ENCODE measurements at places on chromosomes 16 and 17.
A peak's percentile ranks its signal among the peaks of the same experiment; 100 is the strongest.

DNA sequence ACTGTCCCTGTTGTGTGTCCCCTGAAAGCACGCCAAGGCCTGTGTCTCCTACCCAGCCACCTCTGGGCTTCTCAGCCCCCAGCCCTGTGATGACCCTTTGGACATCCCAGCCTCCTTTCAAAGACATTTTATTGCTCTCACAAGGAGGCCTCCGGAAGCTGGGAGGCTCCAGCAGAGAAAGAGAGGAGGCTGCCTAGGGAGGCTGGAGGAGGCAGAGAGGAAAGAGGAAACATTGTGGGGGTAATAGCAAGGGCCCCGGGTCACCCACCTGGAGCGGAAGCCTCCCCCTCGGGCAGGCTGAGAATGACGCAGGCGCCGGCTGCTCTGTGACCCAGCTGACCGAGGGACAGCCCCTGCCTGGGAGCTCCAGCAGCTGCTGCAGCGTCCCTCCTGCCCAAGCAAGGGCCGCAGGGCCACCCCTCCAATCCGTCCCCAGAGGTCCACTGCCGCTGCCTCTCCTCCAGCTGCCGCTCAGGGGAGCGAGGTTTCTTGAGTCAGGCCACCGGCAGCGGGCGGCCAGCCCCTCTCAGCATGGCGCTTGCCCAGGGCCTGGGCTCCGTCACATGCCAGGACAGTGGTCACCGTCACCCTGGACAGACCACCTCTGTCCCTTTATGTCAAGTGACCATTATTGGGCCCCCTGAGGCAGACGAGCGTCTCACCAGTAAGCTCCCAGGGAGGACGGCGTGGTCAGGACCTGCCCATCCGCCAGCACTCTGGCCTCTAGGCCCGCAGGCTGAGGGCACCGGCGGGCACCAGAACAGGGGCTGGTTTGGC, 29.3 kb downstream of the ACTG1 start:
- DNase-seq, result no peak

- DNase-seq, result no peak
Observed at GRCh38 chr17:50470426-50470825, 1.7 kb upstream of the CHAD start.

- no peak for DNase-seq
Observed at GRCh38 chr17:3558603-3559269, 1.1 kb upstream of the TRPV3 start.

GRCh38 chr17:40293363-40293762, 5.7 kb downstream of the CDC6 start:
- DNase-seq, result no peak

- no peak for DNase-seq
Observed at GRCh38 chr17:18318117-18318516, 3.0 kb downstream of the SMCR8 start.

DNA sequence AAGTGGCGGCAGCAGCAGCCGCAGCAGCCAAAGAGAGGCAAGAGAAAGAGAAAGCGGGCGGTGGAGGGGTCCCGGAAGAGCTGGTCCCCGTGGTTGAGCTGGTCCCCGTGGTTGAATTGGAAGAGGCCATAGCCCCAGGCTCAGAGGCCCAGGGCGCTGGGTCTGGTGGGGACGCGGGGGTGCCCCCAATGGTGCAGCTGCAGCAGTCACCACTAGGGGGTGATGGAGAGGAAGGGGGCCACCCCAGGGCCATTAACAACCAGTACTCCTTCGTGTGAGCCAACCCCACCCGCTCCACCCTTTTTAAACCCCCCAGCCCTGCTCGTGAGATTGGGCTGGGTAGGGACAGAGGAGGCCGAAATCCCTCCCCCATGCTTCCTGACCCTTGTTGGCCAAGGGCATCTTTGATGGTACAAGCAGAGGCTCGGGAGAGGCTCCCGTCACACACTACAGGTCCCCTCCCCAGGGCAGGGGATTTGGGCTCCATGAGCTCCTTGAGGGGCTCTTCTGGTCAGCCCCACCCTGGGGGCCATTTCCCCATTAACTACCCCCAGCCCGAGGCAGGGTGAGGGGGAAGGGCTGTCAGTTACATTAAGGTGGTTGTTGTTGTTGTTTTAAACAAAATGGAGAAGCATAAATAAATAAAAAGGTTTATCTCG, 4.6 kb upstream of the ATP2A1 start:
- peak; percentile 25 for DNase-seq

DNA sequence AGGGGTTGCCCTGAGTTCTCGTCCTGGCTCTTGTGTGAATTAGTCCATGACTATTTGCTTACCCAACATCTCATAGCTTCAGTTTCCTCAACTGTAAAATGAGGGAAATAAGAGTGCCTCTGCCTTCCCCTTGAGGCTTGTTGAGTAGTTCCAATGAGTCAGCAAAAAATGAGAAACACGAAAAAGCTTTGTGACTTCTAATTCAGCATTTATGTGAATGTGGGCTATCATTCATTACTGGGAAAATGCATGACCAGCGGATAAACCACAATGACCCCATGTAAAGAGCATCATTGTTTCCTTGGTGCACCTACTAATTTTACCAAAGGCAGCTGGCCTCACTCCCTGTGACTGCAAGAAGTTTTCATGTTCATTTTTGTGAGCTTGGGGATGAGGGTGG, 374.6 kb upstream of the HSBP1 start:
- no peak for DNase-seq

DNA sequence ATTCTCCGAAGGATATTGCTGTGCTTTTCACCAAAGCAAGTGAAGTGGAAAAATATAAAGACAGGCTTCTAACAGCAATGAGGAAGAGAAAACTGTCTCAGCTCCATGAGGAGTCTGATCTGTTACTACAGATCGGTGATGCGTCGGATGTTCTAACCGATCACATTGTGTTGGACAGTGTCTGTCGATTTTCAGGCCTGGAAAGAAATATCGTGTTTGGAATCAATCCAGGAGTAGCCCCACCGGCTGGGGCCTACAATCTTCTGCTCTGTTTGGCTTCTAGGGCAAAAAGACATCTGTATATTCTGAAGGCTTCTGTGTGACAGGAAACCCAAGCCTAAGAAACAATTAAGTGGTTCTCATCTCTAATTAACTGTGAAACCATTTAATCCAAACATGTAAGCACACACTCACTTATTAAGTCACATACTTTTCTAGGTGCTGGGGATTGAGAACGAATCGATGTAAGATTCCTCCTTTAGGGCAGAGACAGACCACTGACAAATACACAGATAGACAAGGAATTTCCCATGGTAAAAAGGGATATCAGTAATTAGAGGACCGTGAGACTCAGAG, 22.8 kb downstream of the SLFN5 start:
- no peak for DNase-seq

DNA sequence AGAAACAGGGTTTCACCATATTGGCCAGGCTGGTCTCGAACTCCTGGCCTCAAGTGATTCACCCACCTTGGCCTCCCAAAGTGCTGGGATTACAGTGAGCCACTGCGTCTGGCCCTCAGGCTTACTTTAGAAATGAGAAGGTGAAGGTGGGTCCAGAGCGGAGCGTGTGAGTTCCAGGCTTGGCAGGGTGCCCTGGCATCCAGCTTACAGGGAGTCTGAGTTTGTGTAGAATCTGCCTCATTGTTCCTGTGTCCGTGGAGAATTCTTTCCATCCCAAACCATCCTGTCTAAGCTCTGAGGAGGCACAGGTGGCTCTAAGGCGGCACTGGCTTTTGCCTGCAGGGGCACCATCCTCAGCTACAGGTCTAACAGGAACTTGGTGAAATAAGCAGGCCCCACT, 50.6 kb downstream of the RAB11FIP3 start:
- no peak for DNase-seq

DNA sequence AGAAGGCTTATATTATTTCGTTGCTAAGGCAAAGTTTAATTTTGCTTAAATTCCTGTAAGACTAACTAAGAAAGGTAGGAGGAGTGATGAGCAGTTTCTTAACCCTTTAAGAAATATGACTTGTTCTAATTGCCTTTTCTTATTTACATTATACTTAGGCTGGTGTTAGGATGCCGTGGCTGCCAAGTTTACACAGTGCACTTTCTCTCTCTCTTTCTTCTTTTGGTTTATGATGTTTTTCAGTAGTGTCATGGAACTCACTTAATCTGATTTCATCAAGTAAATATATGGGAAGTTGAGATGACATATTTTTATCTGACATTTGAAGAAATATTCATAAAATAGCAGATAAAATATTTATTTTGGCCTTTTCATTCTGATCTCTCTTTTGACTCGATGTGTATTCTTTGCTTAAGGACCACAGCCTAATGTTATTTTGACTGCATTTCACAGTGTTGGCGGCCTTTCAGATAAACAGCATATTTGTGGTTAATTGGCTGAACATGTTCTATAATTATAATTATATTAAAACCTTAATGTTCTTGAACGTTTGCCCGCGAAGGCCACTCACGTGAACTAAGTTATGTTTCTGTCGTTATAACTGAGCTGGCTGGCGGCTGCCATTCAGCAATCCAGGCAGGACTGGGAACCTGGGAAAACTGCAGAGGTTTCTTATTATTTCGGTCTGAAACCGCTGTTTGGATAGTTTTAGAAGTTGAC, 191.6 kb downstream of the WWOX start:
- DNase-seq, result no peak

DNA sequence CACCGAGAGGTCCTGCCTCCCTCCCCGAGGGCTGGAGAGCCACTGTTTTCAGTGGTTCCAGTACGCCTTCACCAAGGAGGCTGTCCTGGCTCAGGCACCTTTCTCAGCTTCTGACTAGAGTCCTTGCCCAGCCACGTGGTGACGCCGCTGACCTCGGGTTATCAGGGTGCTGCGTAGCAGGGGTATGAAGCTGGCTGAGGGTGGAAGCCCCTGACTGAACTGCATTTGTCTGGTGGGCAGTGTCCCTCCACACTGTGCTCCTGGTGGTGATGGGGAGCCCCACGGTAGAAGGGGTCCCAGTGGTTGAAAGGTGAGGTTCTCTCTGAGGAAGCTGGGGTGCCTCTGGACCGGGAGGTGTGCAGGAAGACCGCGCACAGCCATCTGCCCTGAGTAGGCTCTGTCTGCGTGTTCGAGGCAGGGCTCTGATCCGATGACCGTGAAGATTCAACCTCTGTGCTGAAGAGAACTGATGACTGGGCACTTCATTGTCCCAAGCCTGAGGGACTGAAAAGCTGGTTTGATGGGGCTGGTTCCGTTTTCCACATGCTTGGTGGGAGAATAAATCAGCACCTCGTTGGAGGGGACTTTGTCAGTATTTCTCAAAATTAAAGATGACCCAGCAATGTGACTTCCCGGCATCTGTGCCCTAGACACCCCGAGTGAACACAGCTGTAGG, 2.5 kb downstream of the ACSF3 start:
- no peak for DNase-seq

DNA sequence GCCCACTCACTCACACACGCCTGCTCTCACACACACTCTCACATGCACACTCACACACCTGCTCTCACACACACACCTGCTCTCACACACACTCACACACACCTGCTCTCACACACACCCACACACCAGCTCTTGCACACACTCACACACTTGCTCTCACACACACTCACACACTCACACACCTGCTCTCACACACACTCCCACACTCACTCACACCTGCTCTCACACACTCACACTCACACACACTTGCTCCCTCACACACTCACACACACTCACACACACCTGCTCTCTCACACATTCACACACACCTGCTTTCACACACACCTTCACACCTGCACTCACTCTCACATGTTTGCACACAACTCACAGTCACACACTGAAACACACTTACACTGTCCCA, 4.0 kb downstream of the CD300H start:
- DNase-seq, result no peak

DNA sequence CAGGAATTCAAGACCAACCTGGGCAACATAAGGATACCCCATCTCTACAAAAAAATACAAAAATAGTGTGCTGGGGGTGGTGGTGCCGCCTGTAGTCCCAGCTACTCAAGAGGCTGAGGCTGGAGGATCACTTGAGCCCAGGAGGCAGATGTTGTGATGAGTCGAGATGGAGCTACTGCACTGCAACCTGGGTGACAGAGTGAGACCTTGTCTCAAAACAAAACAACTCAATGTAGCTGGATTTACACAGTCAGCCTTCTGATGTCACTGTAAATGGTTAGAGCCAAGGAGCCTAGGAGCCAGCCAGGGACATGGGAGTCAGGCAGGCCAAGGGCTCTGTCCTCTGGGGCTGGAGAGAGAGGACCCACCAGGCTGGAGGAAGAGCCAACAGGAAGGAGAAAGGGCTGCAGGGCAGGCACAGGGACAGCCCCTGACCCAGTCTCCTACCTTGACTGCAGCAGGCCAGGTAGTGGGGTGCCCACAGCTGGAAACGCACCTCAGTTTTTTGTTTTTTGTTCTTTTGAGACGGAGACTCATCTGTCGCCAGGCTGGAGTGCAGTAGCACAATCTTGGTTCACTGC, 8.4 kb downstream of the CDIPT start:
- no peak for DNase-seq

DNA sequence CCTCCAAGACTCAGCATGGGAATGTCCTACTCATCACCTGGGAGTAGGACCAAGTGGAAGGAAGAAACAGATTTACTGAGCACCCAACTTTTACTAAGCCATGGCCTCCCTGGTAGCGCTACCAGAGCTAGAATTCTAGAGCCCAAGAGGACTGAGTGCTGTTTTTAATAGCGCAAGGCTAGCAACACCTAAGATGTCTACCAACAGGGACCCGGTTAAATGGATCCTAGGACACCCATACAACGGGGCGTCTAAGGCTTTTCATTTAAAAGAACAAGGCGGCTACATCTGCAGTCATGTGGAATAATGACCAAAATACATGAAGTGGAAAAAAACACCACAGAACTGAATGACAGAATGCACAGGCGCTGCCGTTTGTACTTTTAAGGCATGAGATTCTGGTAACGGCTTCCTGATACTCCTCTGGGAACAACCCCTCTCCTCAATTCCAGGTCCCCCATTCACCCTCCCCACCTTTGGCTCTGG, 5.1 kb downstream of the GGA2 start:
- DNase-seq, result no peak

- DNase-seq, result no peak
Observed at GRCh38 chr16:10889855-10890254, 12.9 kb downstream of the CIITA start.

GRCh38 chr17:3956327-3956957, 7.8 kb downstream of the ATP2A3 start:
- DNase-seq, result no peak

- no peak for DNase-seq
Observed at GRCh38 chr17:2176499-2177169, 121.7 kb downstream of the HIC1 start.

DNA sequence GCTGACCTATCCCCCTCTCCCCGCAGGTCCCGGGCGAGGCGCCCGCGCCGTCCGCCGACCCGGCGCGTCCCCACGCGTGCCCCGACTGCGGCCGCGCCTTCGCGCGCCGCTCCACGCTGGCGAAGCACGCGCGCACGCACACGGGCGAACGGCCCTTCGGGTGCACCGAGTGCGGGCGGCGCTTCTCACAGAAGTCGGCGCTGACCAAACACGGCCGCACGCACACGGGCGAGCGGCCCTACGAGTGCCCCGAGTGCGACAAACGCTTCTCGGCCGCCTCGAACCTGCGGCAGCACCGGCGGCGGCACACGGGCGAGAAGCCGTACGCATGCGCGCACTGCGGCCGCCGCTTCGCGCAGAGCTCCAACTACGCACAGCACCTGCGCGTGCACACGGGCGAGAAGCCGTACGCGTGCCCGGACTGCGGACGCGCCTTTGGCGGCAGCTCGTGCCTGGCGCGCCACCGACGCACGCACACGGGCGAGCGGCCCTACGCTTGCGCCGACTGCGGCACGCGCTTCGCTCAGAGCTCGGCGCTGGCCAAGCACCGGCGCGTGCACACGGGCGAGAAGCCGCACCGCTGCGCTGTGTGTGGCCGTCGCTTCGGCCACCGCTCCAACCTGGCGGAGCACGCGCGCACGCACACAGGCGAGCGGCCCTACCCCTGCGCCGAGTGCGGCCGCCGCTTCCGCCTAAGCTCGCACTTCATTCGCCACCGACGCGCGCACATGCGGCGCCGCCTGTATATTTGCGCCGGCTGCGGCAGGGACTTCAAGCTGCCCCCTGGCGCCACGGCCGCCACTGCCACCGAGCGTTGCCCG, 10.3 kb downstream of the ZNF771 start:
- peak; percentile 81 for DNase-seq
